ENCODE measurements at places on chromosomes 16 and 17.
A peak's percentile ranks its signal among the peaks of the same experiment; 100 is the strongest.

- no peak for DNase-seq
Observed at GRCh38 chr17:58870747-58871146, 115.1 kb downstream of the PPM1E start.

DNA sequence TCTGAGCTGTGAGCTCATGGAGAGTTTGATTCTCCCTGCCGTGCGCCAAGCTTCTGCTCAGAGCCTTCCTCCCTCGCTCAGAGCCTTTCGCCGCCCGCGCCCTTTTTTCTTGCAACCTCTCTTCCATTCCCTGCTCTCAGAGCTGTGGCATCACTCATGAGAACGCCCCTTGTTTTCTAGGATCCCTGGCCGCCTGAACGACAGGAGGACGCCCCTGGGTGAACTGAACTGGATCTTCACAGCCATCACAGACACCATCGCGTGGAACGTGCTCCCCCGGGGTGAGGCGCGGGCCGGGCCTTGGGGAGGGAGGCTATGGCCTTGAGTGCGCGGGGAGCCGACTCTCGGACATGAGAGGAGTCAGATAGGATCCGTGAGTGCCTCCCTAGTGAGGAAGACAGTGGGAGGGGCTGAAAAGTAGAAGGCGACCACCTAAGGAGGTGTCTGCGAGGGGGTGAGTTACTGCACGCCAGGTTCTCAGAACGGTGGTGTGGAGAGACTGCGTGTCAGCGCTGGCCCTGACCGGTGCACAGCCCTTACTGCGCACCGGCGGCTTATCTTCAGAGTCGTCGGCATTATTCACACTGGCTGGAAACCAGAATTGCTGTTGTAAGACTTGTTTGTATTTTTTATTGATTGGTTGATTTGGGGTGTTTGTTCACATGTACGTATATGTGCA lies 169.5 kb upstream of the CHMP6 start:
- no peak for DNase-seq

GRCh38 chr17:38881600-38882191 lies 11.8 kb downstream of the LASP1 start:
- DNase-seq = no peak

DNA sequence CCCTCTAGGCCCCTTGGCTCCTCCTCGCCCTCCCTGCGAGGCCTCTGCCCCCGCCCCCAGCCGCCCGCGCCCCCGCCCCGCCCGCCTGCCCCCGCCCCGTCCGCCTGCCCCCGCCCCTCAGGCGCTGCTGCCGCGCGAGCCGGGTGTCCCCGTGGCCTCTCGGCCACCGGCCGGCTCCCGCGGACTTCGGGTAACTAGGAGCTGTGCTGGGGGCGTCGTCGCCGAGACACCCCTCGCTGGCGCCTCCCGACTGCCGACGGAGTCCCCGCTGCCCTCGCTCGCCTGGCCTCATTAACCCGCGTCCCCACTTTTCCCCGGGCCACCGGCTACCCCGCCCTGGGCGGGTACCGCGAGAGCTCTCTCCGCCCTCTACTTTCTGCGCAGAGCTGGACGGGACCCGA lies at the start of gene TLCD1:
Gene TLCD1 (minus strand): TSS at position 8 of the 401 bp plus-strand sequence. CDS start 136 bp downstream, outside the sequence.
- DNase-seq = peak; percentile 71

DNA sequence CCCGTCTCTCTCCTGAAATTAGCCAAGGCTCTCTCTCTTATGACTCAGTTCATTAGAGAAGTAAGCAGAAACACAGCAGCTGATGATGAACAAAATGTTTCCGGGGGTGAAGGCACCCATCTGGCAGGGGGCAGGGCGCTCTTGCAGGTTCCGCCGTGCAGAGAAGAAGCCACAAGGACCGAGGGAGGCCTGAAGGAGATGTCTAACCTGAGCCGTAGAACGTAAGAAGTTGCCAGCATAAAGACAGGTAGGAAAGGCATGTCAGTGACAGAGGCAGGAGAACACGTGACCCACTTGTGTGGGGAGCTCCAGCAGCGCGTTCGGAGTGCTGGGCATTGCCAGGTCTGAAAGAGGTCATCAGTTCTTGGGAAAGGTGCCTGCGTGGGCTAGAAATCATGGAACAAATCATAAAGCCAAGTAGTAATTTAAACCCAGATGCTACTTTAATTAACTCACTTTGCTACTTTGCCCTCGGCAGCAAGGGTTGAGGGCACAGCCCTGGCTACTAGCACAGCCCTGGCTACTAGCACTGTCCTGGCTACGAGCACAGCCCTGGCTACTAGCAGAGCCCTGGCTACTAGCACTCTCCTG lies 198.6 kb downstream of the RPTOR start:
- no peak for DNase-seq

Data from NCI-H748 treated with DMSO at 0.1 percent for 48 hours (cell line).